NCI-H446 treated with DMSO at 0.1 percent for 48 hours (cell line): ENCODE measurements at places on chromosomes 2 and 18.

- no peak for DNase-seq
Observed at GRCh38 chr18:48490641-48491293, 48.1 kb upstream of the CTIF start.

DNA sequence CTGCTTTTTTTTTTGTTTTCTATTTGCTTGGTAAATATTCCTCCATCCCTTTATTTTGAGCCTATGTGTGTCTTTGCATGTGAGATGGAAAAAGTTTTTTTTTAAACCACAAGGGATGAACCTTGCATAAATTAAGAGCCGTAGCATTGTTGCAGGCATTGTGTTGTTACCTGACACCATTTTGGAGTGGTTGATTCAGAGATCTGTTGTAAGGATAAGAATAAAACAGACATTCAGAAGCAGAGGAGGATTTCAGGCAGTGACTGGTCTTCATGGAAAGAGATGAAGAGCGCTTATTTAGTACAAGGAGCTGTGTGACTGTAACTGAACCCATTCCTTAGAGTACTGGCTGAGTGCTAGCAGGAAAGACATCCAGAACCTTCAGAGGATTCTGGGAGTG, 101.2 kb downstream of the LTBP1 start:
- DNase-seq = no peak

DNA sequence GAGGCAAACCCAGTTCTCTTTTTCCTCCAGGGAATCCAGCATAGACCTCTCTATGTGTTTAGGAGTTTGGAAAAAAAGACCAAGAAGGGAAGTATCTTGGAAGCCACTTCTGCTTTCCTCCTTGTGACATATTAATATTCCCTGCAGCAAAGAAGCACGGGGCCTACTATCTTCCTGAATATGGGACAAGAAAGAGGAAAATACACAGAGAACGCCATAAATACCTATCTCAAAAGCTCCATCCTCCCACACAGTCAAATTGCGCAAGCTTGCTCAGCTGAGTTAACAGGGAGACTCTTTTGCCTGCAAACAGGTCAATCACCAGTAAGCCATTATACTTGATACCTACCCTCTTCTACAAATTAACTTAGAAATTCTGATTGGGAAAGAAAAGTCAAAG, 16.7 kb upstream of the RAPH1 start:
- DNase-seq = no peak

GRCh38 chr2:71861186-71862160, 286.2 kb downstream of the CYP26B1 start:
- no peak for DNase-seq

DNA sequence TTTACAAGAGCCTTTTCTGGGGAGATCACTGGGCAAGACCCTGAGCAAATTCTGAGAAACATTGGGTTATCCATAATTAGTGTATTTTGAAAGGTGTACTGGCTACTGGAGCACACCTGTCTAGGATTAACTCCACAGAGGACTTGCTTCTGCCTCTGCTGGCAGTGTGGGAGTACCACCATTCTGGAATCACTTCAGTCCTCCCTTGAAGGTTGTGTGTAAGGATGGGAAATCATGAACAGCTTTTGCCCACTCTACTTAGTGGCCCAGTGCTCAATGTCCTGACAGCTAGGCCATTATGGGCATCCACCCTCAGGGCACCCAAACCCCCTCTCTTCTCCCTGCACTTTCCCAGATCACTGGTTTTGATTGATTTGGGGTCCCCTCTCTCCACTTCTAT, 8.1 kb upstream of the SANBR start:
- DNase-seq = no peak

DNA sequence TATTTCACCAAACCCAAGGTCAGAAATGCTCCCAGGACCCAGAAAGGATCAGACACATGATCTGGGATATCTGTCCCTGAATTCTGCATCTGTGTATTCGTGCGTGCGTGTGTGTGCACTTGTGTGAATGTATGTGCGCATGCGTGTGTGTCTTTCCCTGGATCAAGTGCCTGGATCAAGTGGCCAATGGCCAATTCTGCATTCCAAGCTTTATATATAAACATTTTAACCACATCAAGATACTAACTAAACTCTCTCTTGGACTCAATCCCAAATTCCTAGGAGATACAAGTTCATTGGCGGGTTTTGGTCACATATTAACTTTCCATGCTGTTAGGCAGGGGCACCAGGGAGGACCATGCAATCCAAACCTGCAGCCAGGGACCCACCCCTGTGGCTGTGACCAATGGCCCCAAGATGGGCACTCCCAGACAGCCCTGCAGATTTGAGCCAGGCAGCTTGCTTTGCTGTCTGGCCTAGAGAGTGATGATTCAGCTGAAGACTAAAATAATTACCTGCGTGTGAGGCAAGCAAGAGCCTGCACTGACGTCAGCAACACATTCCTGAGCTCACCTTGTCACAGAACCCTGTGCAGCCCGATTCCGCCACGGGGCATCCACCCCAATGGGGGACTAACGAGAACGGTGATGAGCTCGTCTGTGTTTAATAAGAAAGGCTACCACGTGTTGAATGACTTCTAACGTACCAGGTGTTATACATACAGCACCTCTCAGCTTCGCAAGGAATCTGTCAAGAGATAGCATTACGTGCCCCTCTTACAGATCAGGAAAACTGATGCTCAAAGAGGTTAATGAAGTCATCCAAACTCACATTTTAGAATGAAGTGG, 45.3 kb upstream of the ROCK2 start:
- DNase-seq = no peak

- no peak for DNase-seq
Observed at GRCh38 chr18:25921677-25922421, 168.6 kb downstream of the SS18 start.

DNA sequence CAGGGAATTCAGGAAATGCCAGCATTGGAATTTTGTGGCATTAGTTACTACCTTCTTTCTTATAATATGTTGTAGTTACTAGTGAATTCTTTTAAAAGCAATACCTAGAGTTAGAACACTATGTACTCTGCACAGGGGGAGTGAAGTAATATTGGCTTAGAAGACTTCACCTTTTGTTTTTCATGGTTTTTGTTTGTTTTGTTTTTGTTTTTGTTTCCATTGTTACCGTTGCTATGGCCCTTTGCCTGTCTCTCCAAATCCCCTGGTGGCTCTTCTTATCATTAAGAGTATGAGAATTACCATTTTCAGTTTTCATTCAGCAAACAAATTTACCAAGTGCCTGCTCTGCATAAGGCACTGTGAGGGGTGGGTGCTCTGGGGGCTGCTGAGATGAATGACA, 160.1 kb downstream of the HAUS1 start:
- DNase-seq = no peak

DNA sequence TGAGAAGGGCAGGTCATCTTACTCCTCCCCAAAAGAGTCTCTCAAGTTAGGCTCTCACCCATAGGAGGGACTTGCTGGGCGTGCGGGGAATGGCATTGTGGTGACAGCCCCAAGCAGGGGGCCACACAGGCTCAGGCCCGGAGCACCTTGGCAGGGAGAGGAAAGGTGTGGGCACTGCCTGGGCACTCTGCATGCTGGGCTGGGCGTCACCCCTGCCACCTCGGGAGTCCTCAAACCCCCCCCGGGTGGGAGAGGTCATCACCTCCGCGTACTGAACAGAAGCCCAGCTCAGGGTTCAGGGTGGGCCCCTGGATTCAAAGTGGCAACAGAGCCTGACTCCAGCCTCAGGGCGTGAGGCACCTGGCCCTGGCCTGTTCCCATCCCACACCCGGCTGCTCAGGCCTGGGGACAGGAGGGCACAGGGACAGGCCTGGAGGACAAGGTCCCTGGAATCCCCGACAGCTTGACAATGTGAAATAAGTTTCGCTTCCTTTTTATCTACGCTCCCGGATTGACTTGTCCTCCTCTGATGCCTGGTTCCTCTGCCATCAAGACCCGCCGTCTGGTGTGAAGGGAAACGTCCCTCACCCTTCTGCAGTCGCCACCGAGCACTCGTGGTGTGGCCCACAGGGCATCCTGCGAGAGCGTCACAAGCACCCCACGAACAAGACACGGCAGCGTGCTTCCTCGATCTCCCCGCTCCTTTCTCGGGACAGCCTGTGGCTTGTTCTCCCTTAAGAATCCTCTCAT, 97.8 kb downstream of the HDAC4 start:
- DNase-seq = no peak

DNA sequence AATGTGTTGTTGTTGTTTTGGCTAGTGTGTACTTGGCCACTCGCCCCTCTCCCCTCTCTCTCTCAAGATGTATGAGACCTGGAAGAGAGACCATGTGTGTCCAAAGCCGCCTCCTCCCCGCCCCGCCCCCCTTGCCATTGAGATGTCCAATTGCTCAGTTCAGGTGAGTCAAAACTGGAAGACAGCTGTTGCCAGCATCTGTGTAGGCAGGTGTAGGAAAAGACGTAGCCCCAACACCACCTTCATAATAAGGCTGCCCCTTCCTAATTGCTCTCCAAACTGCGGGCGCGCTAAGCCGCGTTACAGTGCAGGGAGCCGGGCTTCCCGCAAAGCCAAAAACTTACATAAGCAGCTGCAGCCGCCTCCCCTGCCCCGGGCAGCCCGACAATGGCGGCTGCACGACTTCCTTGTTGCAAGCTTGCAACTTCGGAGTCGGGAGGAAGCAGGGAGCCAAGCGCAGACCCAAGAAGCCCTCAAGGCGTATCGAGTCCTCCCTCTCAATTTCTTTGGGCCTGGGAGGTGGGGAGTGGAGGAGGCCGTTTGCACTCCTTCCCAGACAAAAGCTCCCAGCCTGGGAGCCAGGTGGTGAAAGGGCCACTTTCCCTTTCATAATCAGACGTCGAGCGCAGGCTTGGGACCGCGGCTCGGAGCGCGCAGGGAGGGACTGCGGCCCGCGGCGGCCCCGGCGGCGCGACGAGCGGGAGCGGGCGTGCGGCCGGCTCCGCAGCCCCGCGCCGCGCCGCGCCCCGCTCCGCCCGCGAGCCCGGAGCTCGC, 882 bp downstream of the ZBTB14 start:
- no peak for DNase-seq
